AG09309 (cell line): ENCODE measurements at places on chromosomes 12 and 14.

DNA sequence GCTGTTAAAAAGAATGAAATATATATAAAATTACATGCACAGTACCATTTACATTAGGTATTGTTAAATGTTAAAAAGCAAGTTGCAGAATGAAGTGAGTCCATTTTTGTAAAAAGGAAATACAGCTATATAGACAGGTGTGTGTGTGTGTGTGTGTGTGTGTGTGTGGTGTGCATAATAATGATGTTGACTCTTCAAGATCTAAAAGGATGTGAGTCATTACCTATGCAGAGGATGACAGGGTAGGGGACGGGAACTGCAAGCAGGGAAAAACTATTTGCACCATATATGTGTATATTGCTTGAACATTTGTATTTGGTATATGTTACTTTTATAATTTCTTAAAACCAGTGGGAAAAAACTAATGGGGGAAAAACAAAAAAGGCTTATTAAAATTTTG, 3.1 kb downstream of the C14orf39 start:
- DNase-seq: no peak

DNA sequence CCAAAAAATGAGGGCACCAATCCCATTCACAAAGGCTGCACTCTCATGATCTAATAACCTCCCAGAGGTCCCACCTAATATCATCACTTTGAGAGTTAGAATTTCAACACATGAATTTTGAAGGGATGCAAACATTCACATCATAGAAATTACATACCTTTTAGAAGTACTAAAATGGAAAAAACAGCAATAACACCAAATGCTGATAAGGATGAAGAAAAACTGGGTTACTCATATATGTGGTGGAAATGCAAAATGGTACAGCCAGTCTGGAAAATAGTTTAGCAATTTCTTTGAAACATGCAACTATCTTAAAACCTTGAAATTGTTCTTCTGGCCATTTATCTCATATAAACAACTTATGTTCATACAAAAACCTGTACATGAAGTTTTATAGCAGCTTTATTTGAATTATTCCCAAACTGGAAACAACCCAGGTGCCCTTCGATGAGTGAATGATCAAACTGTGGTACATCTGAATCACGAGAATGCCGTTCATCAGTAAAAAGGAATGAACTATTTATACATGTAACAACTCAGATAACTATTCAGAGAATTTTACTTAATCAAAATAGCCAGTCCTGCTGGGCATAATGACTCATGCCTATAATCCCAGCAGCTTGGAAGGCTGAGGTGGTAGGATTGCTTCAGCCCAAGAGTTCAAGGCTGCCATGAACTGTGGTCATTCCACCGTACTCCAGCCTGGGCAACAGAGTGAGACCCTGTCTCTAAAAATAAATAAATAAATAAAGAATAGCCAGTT, 109.4 kb upstream of the SSTR1 start:
- peak; percentile 93 for DNase-seq

DNA sequence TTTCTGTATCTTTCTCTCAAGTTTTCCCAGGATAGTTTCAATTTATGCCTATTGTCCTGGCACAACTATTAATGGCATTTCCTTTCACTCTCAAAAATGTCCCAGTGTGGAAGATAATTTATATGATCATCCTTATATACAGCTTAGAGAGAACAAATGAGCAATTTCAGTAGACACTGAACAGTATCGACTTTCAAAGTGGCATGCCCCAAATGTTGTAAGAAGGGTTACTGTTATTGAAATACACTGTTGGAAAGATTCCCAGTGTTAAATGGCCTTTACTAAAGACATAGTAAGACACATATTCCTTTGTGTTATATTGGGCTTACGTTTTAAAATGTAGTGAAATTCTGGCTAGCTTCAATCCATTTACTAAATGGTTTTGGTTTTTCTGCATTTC, 202.3 kb upstream of the CDKN3 start:
- no peak for DNase-seq

DNA sequence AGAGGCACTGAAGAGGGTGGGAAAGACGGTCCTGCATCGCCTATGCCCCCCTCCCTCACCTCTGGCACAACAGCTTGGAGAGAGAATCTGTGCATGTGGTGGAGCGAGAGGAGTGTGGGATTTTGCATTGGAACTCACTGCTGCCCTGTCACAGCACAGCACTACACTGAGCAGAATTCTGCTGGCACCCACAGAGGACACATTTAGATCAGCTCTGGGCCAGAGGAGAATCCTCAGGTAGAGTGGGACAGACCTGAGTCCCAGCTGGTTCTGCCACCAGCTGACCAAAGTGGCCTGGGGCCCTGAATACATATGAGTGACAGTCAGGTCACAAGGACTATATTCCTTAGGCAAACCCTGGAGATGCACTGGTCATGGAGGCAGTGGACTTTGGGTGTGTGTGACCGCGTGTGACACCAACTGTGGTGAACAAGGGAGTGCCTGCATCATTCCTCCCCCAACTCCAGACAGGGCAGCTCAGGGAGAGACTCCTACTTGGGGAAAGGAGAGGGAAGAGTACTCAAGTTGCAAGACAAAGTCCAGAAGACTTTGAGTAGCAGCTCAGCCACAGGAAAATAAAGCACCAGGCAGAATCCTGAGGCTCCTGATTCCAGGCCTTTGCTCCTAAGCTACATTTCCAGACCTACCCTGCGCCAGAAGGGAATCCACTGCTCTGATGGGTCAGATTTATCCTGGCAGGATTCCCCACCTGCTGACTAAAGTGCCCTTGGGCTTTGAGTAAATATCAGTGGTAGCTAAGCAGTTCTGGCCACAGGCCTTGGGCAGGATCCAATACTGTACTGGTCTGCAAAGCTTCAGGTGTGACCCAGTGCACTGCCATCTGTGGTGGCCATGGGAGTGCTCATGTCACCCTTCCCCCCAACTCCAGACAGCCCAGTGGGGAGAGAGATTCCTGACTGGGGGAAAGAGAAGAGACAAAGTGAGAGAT, 10.6 kb upstream of the ACOT1 start:
- DNase-seq: no peak

GRCh38 chr14:37122919-37123639, 49.3 kb downstream of the SLC25A21 start:
- no peak for DNase-seq

DNA sequence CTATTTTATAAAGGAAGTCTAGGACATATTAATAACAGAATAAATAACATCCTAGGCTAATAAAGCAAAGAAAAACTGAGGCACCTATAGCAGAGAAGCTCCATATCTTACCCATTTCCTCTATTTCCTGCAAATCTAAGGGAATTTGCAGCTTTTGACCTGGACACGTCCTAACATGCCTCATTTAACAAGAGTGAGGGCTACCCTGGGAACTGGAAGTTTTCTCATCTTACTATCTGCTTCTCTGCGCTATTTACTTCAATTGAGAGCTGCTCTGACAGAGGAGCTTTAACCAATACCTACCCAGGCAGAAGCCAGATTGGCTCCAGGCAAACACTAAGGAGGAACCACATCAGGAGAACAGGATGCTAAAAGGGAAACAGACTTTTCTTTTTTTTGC, 5.7 kb downstream of the YBX3 start:
- no peak for DNase-seq
